Stimulated activated CD8-positive, alpha-beta memory T cell treated with anti-CD3 and anti-CD28 coated beads, Interleukin-4, amount 100 ng/mL, for 4 hours (primary cell): ENCODE measurements at places on chromosomes 7 and 10.
A peak's percentile ranks its signal among the peaks of the same experiment; 100 is the strongest.

DNA sequence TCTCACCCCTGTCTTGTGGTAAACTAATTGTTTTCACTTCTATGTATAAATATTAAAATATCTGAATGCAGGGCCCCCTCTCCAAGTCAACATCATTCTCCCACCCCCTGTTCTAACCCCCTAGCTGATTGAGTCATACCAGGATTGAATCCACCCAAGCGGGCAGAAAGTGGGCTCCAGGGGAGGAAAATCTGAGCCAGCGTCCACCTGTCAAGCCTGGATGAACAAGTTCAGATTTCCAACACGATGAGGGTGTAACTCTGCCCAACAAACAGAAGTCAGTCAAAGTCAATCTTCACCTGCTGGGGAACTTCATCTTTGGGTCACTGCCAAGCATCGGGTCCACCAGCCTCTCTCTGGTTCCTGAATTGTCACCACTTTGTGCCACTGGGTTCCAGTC, 162.9 kb upstream of the CELF2 start:
- DNase-seq = no peak

DNA sequence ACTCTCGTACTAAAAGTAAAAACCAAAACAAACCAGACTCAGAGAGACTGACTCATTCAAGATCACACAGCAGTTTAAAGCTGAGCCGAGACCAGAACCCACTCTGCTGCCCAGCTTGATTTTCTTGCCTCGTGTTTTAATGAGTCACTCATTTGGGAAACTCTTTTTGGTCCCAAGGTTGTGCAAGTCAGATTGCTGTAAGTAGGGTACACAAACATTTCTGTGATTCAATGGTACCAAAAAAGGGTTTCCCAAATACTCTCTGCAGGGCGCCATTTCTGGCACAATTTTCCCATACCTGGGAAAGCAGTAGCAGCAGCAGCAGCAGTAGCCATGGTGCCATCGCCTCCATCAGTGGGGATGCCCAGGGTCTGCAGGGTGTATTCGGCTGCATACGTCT, 69.9 kb downstream of the ASAH2B start:
- no peak for DNase-seq

GRCh38 chr10:24533981-24534380, 189.7 kb downstream of the ARHGAP21 start:
- DNase-seq = no peak

- no peak for DNase-seq
Measured at GRCh38 chr7:81298951-81299666, 380.3 kb upstream of the SEMA3C start.

GRCh38 chr10:3043512-3044368, 23.6 kb upstream of the PFKP start:
- no peak for DNase-seq

- peak; percentile 32 for DNase-seq
Measured at GRCh38 chr10:3067118-3067858, at the start of gene PFKP. Gene PFKP (plus strand): TSS chr10:3067548. CDS start chr10:3067596, 48 bp downstream.

DNA sequence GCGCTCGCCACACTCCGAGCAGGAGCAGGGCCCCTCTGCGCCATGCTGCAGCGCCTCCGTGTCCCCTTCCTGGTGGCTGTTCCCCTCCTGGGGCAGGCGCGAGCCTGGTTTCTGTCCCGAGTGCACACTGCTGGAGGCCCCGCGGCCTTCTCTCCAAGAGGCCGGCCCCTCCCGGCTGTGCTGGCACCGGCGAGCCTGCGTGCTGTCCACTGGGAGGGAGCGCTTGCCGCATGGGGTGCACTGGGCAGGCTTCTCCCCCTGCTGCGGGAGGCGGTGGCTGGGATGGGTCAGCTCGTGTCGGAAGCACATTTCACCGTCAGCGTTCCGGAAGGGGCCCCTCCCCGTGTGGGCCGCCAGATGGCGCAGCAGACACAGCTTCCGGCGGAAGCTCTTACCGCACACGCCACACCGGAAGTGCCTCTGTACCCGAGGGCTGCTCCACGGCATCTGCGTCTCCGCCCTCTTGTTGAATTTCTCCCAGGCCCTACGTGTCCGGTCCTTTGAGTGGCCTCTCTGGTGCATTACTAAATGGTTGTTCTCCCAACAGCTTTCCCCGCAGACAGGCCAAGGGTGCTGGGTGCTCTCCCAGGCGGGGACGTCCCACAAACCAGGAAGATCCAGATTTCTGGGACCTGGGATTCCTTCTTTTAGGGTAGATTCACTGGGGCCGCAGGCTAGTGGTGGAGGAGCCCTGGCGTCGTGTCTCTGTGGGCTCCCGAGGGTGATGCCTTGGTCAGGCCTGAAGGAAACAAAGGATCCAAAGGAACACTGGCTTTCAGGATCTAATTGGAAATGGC, 18.7 kb downstream of the ZNF786 start:
- no peak for DNase-seq

DNA sequence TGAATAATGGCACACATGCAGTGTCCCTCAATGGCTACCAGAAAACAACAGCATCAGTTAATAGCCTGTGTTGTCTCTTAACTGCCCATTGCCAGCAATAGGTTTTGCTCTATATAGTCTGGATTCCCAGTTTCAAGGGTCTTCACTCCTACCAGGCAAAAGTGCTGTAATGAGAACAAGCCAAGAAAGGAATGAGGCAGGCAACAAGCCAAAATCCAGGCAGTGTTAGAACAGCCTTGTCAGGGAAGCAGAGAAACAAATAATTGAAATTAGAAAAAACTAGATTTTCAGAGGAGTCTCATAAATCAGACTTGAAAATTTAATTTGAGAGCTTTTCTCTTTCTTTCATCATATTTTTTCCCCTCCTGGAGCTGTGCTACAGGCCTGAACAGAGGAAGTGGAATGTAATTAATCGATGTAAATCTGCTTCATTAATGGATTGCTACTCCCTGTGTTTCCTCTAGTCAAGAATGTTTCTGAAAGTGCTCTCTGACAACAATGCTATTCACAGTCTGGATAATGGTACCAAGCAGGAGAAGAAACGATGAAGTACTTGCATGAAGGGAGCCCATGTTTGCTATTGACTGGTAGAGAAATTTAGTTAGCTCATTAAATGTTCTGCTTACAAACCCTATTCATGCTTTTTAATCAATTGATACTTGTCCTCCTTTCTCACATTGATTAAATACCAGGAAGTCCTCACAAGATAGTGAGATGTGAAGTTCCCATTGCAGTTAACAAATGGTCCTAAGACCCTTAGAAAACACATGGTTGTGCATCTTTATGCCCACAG, 202.0 kb upstream of the LRRTM3 start:
- DNase-seq = no peak

- DNase-seq = no peak
Measured at GRCh38 chr7:13541326-13541725, 448.1 kb downstream of the ETV1 start.

GRCh38 chr10:93804200-93804599, 46.5 kb downstream of the LGI1 start:
- DNase-seq = no peak

DNA sequence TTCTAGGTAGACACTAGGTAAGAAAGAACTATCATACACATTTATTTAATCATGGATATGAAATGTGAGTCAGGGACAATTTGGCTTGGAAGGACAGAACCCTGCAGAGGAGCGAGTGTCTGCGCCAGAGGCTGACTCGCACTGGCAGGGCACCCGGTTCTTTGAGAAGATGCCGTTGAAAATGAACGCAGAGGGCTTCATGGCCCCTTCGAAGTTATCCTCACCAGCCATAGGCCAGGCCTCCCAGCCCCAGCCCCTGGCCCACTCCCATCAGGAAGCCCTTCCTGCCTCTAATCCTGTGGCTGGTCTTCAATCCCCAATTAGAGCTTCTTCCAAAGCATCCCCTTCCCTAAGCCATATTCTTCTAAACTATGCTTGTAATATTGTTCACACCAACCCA, 239.8 kb downstream of the TCERG1L start:
- no peak for DNase-seq

DNA sequence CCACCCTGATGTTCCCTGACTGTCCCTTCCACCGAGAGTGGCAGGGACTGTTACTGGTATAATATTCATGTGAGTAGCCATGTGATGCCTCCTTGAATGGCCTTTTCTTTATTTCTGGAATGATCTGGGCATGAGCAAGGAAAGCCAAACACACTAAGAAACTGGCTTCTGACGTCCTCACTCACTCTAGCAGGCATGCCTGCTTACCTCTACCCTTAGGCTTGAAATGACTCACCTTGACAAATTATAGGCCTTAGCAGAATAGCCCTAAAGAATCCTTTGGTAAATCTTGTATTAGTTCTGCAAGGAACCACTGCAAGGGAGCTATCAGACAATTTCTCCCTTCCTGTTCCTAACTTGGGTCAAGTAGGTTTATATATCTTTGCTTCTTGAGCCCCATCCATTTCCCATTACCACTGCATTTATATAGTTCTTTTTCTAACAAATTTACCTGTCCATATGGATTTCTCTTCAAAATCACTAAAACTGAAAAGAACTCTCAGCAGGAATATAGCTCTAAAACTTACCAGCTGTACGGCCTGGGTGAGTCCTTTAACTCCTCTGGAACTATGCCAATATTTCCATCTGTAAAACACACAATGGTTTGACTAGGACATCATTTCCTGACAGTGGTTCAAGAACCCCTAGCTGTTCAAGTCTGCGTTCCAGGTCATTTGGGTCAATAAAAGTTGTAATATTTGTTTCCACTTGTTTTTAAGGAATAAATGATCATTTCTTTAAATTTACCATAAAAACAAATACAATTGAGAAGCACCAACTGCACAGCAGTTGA, 13.0 kb upstream of the NDUFA5 start:
- DNase-seq = no peak

GRCh38 chr10:10552948-10553347, 464.7 kb upstream of the CELF2 start:
- DNase-seq = no peak

GRCh38 chr7:95398155-95398940, 2.2 kb upstream of the PON3 start:
- DNase-seq = no peak

DNA sequence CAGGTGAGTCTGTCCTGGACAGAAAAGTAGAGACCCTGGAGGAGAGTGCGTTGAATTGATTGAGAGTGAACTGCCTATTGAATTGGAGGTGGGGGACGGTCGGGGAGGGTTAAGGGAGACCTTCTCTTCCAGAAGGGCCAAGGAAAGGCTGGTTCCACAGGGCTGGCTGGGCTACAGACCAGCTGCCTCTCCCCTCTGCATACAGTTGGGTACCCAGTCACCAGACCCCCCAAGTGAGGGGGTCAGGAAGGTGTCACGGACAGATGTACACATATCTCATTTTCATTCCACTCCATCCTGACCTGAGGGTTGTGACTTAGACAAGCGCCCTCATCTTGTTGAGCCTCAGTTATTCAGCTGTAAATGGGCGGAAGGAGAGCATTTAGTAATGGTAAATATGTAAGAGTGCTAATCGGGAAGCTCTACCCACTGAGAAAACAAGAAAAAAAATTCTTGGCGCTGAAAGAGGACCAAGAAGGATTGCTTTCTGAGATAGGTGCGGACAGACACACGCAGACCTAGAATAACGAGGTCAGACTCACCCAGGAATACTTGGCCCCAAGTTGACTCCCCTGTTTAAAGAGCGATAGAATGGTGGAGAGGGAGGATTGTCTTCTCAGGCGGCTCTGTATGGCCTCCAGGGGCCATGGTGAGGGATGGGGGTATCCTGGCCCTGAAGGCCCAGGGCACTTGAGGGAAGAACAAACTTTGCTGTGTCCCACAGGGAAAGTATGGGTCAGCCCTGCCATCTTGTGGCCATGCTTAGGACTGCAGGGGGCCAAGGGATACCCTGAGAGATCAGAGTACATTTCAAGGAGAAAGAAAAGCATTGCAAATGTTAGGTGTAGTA, 7.2 kb upstream of the MBL2 start:
- DNase-seq = no peak

- no peak for DNase-seq
Measured at GRCh38 chr10:89301721-89302445, at the start of gene IFIT2. Gene IFIT2 (plus strand): TSS chr10:89302046. CDS start chr10:89302124, 78 bp downstream.

- no peak for DNase-seq
Measured at GRCh38 chr10:80957161-80957560, 419.5 kb downstream of the SH2D4B start.

GRCh38 chr7:85719981-85720953, 533.4 kb upstream of the SEMA3D start:
- DNase-seq = no peak

DNA sequence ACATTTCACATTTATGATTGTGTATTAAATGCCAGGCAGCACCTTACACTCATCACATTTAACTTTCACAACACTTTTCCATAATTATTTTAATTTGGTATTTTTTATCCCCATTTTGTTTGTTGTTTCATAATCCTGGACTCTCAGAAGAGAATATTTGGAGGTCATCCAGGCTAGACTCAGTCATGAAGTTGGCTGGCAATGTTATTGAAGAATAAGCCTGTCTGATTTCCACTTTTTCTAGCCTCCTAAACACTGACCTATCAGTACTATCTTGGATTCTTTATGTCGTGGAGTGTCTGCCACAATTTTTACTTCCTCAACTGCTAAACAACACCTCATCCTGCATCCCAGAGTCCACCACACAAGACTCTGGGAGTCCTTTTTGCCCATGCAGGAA, 372.3 kb upstream of the NRP1 start:
- no peak for DNase-seq

DNA sequence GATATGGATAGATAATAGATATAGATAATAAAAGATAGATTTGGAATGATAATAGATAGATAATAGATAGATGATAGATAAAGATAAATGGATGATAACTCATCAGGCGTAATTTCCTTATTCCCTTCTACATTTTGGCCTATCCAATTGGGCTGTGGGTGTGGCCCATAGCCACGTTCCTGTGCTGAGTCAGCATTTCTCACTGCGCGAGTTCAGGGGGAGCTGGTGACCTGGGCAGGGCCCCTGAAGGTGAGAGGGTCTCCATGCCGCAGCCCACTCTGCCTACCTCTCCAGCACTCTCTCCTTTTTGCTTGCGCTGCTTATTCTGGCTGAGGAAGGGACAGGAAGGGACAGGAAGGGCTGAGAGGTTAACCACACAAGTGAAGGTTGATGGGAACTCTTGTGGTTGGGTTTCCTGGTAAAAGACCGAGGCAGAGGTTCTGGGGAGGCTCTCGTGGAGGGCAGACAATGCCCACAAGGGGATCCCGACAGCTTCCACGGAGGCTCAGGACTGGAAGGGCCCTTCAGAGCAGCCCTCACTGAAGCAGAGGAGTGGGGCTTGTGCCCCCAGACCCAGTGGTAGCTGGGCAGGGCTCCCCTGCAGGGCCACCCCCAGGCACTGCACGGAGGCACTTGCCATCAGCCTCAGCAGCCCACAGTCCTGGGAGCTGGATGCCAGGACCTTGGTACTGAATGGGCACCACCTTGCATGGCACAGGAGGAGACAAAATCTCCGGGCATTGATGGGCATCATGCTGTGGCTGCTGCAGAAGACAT, 247.3 kb upstream of the PITRM1 start:
- DNase-seq = no peak

DNA sequence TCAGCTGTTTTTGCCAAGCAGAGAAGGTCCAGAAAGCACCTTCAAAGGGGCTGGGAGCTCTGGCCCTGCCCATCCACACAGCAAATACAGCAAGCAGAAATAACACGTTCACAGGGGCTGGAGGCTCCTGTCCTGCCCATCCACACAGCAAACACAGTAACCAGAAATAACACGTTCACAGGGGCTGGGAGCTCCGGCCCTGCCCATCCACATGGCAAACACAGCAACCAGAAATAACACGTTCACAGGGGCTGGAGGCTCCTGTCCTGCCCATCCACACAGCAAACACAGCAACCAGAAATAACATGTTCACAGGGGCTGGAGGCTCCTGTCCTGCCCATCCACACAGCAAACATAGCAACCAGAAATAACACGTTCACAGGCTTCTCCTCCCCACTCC, 558.1 kb downstream of the PTPRN2 start:
- DNase-seq = no peak
